ENCODE measurements at places on chromosomes 2 and 18.

DNA sequence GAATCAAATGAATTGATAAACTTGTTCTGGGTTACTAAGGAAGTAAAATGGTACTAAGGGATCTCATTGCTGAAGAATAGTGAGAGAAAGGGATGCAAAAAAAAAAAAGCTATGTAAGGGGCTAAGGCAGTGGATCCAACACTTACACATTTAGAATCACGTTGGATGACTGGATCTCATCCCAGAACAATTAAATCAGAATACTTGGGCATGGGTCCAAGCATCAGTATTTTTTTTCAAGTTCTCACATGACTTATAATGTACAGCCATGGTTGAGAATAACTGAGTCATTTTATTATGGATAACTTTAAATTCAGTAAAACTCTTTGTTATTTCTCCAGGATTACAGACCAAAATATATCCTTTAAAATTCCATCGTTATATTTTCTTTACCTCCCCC, 8.5 kb downstream of the DSC1 start:
- H3K27ac ChIP-seq: no peak overlapping the region
- H3K4me3 ChIP-seq: no peak overlapping the region
- no peaks in the 10 kb centered on the region for H3K4me1 ChIP-seq
- H3K27me3 ChIP-seq: no peaks in the 10 kb centered on the region
- H3K36me3 ChIP-seq: no peaks in the 10 kb centered on the region

- no peaks in the 10 kb centered on the region for H3K4me1 ChIP-seq
- H3K4me3 ChIP-seq: no peak overlapping the region
- H3K27ac ChIP-seq: no peak overlapping the region
- DNase-seq: no peak
Observed at GRCh38 chr2:236862961-236863728, 222.5 kb upstream of the COPS8 start.

DNA sequence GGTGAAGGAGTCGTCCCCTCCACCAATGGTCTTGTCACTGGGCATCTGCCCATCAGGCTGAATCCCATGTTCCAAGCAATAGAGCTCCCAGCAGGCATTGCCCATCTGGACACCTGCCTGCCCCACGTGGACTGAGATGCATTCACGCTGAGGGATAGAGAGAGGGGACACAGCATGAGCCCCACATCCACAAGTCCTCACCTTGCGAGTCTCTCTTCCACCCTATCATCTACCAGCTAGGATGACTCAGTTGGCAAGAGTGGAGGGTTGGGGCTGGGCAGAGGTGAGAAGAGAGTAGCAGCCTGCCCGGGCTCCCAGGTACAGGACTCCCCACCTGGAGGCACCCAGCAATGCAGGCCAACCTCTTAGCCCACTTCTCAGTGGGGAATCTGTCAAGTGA, 959 bp upstream of the TUBA4B start:
- no peaks in the 10 kb centered on the region for H3K27me3 ChIP-seq
- H3K27ac ChIP-seq: peak overlapping the region; percentile 94
- H3K36me3 ChIP-seq: peaks cover 2% of the 10 kb centered on the region
- H3K4me3 ChIP-seq: peak overlapping the region; percentile 65
- DNase-seq: no peak
- H3K4me1 ChIP-seq: peaks cover 9% of the 10 kb centered on the region

GRCh38 chr18:76801567-76802505, 20.5 kb upstream of the ZNF236 start:
- peaks cover 3% of the 10 kb centered on the region for H3K27me3 ChIP-seq
- peak; percentile 39 for DNase-seq
- H3K4me1 ChIP-seq: no peaks in the 10 kb centered on the region
- H3K4me3 ChIP-seq: peak overlapping the region; percentile 14

- no peaks in the 10 kb centered on the region for H3K27me3 ChIP-seq
- no peak for DNase-seq
- H3K4me3 ChIP-seq: no peak overlapping the region
- H3K27ac ChIP-seq: no peak overlapping the region
- H3K36me3 ChIP-seq: no peaks in the 10 kb centered on the region
- H3K4me1 ChIP-seq: no peaks in the 10 kb centered on the region
Observed at GRCh38 chr18:51490860-51491259, 293.4 kb upstream of the MEX3C start.

GRCh38 chr18:50170004-50170403, 24.9 kb downstream of the MYO5B start:
- no peak for DNase-seq
- no peak overlapping the region for H3K4me3 ChIP-seq
- no peak overlapping the region for H3K27ac ChIP-seq
- H3K4me1 ChIP-seq: no peaks in the 10 kb centered on the region
- no peaks in the 10 kb centered on the region for H3K27me3 ChIP-seq

DNA sequence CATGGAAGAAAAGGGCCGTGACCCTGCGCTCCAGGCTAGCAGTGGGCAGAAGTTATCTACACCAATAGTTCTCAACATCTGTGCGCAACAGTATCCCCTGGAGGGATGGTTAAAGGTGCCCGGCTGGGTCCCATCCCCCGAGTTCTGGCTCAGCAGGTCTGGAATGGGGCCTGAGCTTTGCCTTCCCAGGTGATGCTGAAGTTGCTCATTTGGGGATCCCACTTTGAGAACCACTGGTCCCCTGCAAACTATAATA, 31.1 kb downstream of the DNMT3A start:
- no peak overlapping the region for H3K4me3 ChIP-seq
- H3K4me1 ChIP-seq: peaks cover 7% of the 10 kb centered on the region
- no peaks in the 10 kb centered on the region for H3K27me3 ChIP-seq

DNA sequence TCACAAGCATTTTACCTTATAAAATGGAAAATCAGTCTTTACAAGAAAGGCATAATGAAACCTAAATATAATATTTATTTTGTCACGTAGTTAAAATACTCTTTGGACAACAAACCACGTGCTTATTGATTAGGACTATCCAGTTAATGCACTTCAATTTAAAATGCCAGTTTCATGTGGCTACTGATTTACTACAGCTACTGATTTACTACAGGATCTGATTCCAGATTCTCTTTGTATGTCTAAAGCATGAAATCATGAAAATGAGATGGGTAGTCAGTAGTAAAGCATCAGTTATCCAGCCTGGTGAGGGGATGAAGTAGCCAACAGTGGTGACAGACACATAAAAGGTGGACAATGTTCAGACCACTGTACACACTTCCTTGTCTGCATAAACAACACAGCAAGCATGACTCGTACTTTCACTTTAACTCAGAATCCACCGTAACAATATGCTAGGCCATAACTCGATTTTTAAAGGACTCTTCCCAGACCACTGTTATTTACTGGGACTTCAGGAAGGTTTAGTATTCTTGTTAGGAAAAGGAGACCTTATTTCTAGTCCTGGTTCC, 24.9 kb downstream of the ACAA2 start:
- H3K4me3 ChIP-seq: no peak overlapping the region
- H3K36me3 ChIP-seq: peaks cover 2% of the 10 kb centered on the region
- peaks cover 4% of the 10 kb centered on the region for H3K4me1 ChIP-seq
- H3K27ac ChIP-seq: peak overlapping the region; percentile 29
- DNase-seq: peak; percentile 43

DNA sequence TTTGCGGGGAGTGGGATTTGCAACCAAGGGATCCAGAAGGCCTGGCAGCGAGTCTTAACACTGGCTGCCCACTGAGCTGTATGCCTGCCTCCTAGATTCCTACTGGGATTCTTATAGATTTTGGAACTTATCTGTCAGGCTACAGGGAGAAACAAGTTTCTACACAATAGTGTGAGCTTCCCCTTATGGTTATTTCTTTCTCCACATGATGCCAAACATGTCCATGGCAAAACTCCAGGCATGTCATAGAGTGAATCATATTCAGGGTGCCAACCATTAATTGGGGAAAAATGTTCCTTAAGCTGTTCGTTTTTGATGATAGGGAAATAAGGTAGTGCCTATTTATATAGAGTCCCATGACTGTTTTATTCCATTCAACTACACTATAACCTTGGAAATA, 1185.2 kb upstream of the CELF4 start:
- H3K27ac ChIP-seq: no peak overlapping the region
- H3K36me3 ChIP-seq: no peaks in the 10 kb centered on the region

GRCh38 chr2:160459538-160460332, 33.9 kb downstream of the RBMS1 start:
- no peaks in the 10 kb centered on the region for H3K27me3 ChIP-seq
- no peaks in the 10 kb centered on the region for H3K36me3 ChIP-seq
- no peak for DNase-seq

DNA sequence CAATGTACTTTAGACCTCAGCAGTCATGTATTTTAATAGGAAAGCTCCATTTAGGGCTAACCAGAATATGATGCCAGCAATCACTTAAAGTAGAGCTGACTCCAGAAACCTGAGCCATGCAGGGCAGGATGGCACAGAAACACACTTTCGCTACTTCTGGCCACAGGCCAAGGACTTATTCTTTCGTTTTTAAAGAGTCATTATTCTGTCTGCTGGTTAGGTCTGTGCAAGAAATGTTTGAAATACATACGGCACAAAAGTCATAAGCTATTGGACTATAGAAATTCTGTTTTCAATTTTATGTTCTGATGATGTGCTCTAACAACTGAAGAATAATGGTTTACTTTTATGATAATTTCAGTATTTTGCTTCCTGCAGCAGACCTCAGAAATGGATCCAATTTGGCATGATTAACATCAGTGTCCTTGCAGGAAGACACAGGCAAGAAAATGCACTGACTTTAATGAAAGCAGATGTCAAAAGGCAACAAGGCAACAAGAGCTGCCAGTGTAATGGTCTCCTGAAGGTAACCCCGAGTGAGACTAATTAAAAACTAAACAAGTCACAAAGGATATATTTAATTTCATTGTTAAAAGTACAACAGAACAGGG, 114.4 kb upstream of the CHRNA1 start:
- H3K4me3 ChIP-seq: no peak overlapping the region
- H3K36me3 ChIP-seq: no peaks in the 10 kb centered on the region
- no peaks in the 10 kb centered on the region for H3K27me3 ChIP-seq
- DNase-seq: no peak
- H3K27ac ChIP-seq: no peak overlapping the region

- no peak overlapping the region for H3K4me3 ChIP-seq
- no peak for DNase-seq
- no peaks in the 10 kb centered on the region for H3K4me1 ChIP-seq
Observed at GRCh38 chr18:65768120-65768778, 17.4 kb downstream of the CDH7 start.

- no peaks in the 10 kb centered on the region for H3K27me3 ChIP-seq
- H3K4me3 ChIP-seq: no peak overlapping the region
- H3K36me3 ChIP-seq: peaks cover 43% of the 10 kb centered on the region
Observed at GRCh38 chr2:217851191-217852020, 151.4 kb downstream of the TNS1 start.

- no peaks in the 10 kb centered on the region for H3K27me3 ChIP-seq
- no peak overlapping the region for H3K27ac ChIP-seq
- H3K4me3 ChIP-seq: no peak overlapping the region
- H3K4me1 ChIP-seq: no peaks in the 10 kb centered on the region
Observed at GRCh38 chr2:119873350-119874315, 113.9 kb downstream of the PTPN4 start.

GRCh38 chr18:35376393-35376741, 770 bp downstream of the ZNF396 start:
- H3K27me3 ChIP-seq: no peaks in the 10 kb centered on the region
- DNase-seq: peak; percentile 22
- no peaks in the 10 kb centered on the region for H3K4me1 ChIP-seq
- no peak overlapping the region for H3K27ac ChIP-seq
- H3K36me3 ChIP-seq: no peaks in the 10 kb centered on the region
- H3K4me3 ChIP-seq: peak overlapping the region; percentile 65

GRCh38 chr2:146240391-146240790, 1604.4 kb upstream of the ACVR2A start:
- H3K36me3 ChIP-seq: no peaks in the 10 kb centered on the region
- no peak overlapping the region for H3K27ac ChIP-seq
- no peaks in the 10 kb centered on the region for H3K27me3 ChIP-seq
- DNase-seq: no peak
- H3K4me3 ChIP-seq: no peak overlapping the region

- no peak overlapping the region for H3K27ac ChIP-seq
- H3K36me3 ChIP-seq: peaks cover 6% of the 10 kb centered on the region
- H3K27me3 ChIP-seq: no peaks in the 10 kb centered on the region
- H3K4me1 ChIP-seq: no peaks in the 10 kb centered on the region
- DNase-seq: no peak
- H3K4me3 ChIP-seq: no peak overlapping the region
Observed at GRCh38 chr18:35683021-35683420, 101.5 kb downstream of the GALNT1 start.

- H3K36me3 ChIP-seq: no peaks in the 10 kb centered on the region
- H3K27me3 ChIP-seq: no peaks in the 10 kb centered on the region
- DNase-seq: no peak
- H3K27ac ChIP-seq: no peak overlapping the region
- no peak overlapping the region for H3K4me3 ChIP-seq
- H3K4me1 ChIP-seq: peaks cover 3% of the 10 kb centered on the region
Observed at GRCh38 chr2:12685145-12685544, 31.6 kb upstream of the TRIB2 start.

DNA sequence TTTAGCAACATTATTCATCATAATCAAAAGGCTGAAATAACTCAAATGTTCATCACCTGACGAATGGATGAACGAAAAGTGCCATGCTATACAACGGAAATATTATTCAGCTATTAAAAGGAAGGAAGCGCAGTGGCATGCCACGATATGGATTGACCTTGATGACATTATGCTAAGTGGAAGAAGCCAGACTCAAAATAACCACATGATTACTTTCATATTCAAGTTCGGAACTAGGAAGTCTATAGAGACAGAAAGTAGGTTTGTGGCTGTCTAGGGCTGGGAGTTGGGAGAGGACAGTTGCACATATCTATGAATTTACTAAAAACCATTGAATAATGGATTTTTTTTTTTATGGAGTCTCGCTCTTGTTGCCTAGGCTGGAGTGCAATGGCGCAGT, 13.4 kb upstream of the PDIA6 start:
- no peak overlapping the region for H3K4me3 ChIP-seq
- H3K4me1 ChIP-seq: no peaks in the 10 kb centered on the region
- H3K36me3 ChIP-seq: no peaks in the 10 kb centered on the region
- H3K27me3 ChIP-seq: peaks cover 2% of the 10 kb centered on the region
- DNase-seq: no peak

- H3K4me3 ChIP-seq: no peak overlapping the region
- H3K27ac ChIP-seq: no peak overlapping the region
- peaks cover 2% of the 10 kb centered on the region for H3K27me3 ChIP-seq
- H3K4me1 ChIP-seq: no peaks in the 10 kb centered on the region
- no peaks in the 10 kb centered on the region for H3K36me3 ChIP-seq
- DNase-seq: peak; percentile 49
Observed at GRCh38 chr2:134491771-134492441, 226.9 kb downstream of the TMEM163 start.

DNA sequence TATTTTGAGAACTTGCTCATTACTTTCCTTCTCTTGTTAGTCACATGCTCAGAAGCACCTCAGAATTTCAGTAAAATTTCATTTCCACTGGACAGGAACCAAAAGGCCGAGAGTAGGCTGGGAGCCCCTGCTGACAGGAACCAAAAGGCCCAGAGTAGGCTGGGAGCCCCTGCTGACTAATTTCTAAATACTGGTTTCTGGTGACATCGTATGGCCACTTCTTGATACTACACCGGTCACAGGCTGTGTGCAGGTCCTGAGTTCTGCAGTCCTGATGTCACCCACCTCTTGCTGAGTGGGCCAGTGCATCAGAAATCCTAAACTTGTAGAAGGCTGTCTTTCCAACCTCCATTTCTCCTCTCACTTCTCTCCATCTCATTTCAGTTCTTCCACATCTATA, 17.7 kb upstream of the EN1 start:
- DNase-seq: peak; percentile 23
- H3K27me3 ChIP-seq: peaks cover 22% of the 10 kb centered on the region
- H3K4me3 ChIP-seq: no peak overlapping the region
- no peak overlapping the region for H3K27ac ChIP-seq
- no peaks in the 10 kb centered on the region for H3K36me3 ChIP-seq
- no peaks in the 10 kb centered on the region for H3K4me1 ChIP-seq

- no peak overlapping the region for H3K27ac ChIP-seq
- DNase-seq: no peak
- peaks cover 3% of the 10 kb centered on the region for H3K4me1 ChIP-seq
- H3K36me3 ChIP-seq: no peaks in the 10 kb centered on the region
- no peaks in the 10 kb centered on the region for H3K27me3 ChIP-seq
Observed at GRCh38 chr2:224444021-224444420, 42.1 kb upstream of the FAM124B start.
